Testis (tissue), 5 donors: ENCODE measurements at places on chromosomes 11 and 22.

DNA sequence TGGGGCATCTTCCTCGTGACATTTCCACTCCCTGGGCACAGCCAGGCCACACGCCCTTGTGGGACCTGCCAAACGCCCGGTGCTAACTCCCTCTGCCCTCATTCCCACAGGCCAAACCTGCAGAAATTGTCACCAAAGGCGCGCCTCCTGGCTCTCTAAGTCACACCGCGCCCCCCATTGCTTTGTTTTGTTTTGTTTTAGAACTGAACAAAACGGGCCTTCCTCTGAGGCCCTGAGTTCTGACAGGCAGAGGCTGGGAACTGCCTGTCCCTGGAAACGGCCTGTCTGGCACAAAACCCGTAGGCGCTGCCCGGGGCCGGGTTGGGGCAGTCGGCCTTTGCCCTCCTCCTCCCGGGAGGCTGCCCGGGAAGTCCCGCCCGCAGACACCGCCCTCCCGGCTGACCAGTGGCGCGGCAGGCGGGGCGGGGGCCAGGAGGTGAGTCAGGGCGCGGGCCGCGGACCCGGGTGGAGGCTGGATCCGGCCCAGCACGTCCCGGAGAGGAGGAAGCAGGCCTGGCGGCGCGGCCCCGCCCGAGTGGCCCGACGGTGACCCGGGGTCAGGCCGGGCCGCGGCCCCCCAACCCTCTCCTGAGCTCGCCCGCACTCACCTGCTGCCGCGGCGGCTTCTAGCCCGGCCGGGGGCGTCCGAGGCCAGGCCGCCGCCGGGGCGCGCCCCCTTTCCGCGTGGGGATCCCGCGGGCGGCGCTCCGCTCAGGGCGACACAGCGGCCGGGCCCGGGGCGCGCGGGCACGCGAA is 465 bp downstream of the SUN2 start:
- peak; percentile 90 for DNase-seq

DNA sequence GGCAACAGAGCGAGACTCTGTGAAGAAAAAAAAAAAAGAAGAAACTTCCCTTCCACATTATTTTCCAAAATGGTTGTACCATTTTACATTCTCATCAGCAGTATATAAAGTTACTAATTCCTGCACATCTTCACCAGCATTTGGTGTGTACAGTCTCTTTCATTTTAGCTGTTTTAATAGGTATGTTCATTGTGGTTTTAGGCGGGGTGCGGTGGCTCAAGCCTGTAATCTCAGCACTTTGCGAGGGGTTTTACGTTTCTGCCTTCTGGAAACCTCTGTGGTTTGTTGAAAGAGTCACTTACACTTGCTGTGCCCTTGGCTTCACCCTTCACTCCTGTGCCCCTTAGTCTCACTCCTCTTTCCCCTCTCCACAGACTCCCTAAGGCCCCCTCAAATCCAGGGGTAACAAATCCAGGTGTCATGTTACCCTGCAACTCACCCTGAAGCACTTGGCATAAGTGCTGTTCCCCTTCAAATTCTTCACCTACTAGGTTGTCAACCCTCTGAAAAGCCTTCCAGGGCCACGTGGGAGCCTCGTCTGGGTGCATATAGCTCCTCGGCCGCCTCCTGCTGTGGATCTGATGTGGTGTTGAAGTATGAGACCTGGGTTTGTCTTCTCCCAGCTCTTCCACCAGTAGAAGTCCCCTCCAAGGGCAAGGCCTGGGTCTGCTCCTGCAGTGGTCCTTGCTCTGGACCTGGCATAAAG is 20.8 kb downstream of the TOB2 start:
- DNase-seq: no peak

- no peak for DNase-seq
Measured at GRCh38 chr11:108724974-108725689, 60.3 kb downstream of the DDX10 start.

GRCh38 chr11:21969841-21970240 is 223.0 kb upstream of the ANO5 start:
- DNase-seq: no peak

GRCh38 chr11:104907521-104908185 is 9.4 kb upstream of the CASP12 start:
- no peak for DNase-seq

GRCh38 chr11:17148536-17148935 is 59.2 kb downstream of the PIK3C2A start:
- no peak for DNase-seq

DNA sequence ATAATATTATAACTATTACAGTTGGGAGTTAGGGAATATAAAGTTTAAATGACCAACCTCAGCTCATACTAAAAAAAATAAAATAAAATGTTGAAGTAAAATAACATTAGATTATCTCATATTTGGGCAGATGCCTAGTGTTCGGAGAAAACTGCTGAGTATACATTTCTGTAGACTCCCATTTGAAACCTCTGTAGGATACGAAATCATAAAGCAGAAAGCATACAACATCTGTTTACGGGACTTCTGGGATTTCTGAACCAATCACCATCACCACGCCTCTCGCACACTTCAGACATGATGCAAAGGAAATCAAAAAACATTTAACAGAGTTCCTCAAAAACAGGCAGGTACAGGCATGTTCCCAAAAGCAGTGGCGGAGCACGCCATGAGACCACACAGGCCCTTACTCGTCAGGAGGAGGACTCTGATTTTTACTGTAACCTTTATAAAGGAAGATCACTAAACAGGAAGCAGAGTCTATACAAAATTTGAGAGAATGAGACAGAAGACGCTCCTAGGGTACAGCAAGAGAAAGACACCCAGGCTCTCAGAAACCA is 8.6 kb downstream of the ZNF195 start:
- no peak for DNase-seq

DNA sequence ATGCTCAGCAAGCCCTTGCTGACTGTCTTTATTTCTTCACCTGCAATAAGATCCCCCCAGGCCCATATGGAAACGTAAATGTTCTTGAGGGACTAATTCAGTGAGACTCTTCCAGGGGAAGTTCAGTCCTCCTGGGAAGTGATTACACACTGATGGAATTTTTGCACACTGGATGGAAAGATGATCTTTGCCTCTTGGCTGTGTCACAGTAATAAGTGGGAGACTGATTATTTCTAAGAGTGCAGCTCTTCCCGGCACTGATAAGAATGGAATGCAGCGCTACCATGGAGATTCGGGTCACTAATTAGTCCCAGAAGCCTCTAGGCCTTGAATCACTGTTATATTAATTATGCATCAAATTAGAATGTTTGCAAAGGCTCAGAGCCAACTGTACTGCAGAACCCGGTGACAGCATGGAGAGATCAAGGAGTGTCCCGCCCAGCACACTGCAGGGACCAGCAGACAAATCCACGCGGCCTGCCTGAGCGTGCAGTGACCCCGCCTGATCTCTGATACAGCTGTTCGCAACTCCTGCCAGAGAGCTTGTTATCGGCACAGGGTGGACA is 178.3 kb downstream of the SNX19 start:
- peak; percentile 60 for DNase-seq

- DNase-seq: peak; percentile 83
Measured at GRCh38 chr22:39117585-39118191, 20.6 kb downstream of the APOBEC3H start.

GRCh38 chr11:12281571-12282478 is 95.5 kb upstream of the PARVA start:
- peak; percentile 96 for DNase-seq

DNA sequence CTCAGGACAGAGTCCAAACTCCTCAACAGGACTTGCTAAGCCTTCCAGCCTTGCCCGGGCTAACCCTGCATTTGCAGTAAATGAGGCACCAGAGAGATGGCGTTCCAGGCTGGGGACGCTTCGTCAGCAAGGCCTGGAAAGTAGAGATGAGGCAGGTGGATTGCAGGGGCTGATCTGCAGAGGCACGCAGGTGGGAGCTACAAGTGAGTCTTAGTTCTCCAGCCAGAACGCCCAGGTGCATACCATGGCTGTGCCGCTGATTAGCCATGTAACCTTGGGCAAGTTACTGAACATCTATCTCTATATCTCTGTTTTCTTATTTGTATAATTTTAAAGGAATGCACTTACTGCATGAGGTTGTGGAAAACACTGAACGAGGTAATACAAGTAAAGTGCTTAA is 52.7 kb upstream of the BARX2 start:
- DNase-seq: no peak

DNA sequence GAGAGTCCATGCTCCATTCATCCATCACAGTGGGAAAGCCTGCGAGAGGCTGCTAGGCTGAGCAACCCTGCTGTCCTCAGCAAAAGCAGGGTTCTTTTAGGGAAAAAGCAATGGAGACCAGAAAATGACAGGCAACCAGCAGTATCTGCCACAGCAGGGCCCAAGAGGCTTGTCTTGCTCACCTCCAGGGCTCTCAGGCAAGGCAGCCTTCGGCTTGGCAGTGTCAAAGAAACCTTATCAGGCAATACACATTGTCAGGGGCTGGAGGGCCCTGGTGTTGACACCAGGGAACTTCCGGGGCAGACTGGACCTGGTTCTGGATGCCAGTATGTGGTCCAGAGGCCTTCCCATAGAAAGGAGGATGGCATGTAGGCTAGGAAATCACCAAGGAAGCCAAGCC is 10.2 kb upstream of the TLCD5 start:
- no peak for DNase-seq

DNA sequence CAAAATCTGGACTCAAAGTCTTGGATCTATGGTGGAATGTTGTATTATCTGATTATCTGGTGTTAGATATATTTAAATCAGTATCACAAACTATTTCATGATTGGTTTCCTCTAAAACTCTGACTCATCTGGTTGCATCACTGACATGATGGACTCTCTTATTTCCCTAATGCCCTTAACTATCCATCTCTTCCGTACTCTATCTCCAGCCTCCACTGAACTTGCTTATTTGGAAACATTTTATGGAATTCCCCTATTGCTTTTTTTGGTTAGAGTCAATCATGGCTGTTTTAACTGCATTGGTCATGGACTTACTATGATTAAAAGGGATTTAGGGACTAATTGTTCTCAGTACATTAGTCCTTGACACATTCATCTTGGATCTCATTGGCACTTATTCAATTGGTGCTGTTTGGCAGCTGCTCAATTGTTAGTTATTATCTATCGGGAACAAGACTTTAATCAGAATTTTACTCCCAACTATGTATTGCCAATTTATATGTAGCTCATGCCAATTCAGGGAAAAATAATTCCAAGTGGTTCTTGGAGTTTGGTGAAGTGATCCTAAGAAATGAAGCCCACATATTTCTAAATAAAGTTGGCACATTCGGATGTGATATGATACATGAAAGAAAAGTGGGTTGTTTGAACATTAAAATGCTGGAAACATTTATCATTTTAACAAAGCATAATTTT is 942.0 kb upstream of the CCDC90B start:
- peak; percentile 25 for DNase-seq

DNA sequence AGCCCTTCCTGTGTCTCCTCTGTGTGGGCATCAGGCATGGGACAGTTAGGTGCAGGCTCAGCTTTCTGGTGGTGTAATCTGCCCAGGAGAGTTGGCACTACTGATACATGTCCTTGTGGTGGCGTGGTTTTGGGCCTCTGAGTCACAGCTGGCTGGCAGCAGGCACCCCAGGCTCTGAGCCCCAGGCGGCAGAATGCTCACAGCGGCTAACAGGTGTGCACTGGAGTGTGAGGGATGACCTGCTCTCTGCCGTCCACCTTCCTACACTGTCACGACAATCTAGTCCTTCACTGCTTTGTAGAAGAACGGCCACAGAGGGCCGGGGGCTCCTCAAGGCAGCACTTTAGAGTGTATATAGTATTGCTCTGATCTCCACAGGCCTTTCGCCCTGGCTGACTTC is 100.3 kb upstream of the PITPNB start:
- DNase-seq: no peak

DNA sequence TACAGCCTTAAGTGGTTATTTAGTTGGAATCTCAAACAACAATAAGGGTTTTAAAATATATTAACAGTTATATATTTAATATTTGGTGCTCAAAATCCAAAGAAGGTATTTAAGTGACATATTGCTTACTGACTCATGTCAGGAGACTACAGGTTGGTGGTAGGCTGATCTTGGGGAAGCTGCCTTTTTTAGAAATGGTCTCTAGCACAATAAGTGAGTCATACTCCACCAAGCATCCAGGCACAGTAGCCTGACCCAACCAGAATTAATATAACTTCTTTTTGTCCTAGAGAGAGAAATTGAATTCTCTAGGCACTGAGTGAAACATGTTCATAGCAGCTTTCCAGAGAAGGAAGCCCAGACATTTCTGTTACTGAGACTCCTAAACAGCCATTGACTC is 868.5 kb upstream of the TENM4 start:
- no peak for DNase-seq

DNA sequence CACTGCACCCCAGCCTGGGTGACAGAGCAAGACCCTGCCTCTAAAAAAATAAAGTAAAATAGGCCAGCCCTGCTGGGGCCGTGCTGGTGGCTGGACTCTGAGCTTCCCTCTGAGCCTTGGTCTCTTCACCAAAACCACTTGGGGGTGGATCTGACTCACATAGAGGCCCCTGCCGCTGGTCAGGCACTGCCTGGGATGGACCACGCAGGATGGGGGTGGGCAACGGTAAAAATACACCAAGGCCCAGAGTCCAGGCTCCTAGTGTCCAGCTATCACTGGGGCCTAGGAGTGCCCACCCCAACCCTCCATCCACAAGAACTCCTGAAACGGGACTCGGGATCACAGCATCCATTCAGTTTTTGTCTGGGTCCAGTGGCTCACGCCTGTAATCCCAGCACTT is 12.3 kb upstream of the UPK3A start:
- DNase-seq: no peak

- no peak for DNase-seq
Measured at GRCh38 chr11:134369656-134370525, 38.1 kb downstream of the GLB1L2 start.

DNA sequence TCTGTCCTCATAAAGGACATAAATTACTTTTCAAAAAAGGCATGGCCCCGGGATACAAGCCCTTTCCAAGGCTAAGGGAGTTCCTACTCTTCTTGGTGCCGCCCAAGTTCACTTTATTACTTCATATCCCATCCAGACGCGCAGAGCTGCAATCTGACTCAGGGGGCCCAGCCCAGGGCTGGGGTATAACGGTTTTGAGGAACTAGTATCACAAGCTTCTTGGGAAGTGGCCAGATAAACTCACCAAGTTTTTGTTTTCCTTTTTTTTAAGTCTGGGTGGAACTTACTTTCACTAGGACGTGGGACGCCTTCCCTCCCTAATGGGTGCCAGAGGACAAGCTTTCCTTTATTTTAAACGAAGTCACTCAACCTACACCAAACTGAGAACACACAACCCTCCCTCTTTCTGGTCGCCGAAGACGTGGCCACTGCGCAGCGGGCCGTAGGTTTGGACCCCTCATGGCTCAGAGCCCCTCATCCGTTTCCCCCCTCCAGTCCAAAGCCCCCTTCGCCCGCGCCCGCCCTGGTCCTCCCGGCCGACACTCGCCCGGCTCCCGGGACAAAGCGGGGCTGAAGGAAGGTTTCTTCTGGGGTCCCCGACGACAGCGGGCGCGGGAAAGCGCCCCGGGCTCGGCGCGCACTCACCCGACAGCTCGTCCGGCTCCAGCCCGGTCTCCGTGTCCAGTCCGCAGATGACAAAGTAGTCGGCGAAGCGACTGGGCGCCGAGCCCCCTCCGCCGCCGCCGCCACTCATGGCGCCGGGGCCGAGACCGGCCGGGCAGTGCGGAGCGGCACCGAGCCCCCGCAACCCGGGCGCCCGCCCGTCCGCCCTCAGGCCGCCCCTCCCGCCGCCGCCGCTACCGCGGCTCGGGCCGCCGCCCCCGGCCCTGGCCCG is 587 bp downstream of the DENND5A start:
- DNase-seq: peak; percentile 67

GRCh38 chr11:99911116-99911515 is 776.0 kb upstream of the ARHGAP42 start:
- DNase-seq: no peak
